NCI-H510A (cell line): ENCODE measurements at places on chromosomes 7 and 10.
A peak's percentile ranks its signal among the peaks of the same experiment; 100 is the strongest.

GRCh38 chr7:100859856-100860255 lies 7.3 kb upstream of the TRIP6 start:
- DNase-seq = no peak

- DNase-seq = no peak
Observed at GRCh38 chr7:80856769-80857168, 62.1 kb downstream of the SEMA3C start.

GRCh38 chr10:118264838-118265470 lies 77.2 kb downstream of the FAM204A start:
- no peak for DNase-seq

DNA sequence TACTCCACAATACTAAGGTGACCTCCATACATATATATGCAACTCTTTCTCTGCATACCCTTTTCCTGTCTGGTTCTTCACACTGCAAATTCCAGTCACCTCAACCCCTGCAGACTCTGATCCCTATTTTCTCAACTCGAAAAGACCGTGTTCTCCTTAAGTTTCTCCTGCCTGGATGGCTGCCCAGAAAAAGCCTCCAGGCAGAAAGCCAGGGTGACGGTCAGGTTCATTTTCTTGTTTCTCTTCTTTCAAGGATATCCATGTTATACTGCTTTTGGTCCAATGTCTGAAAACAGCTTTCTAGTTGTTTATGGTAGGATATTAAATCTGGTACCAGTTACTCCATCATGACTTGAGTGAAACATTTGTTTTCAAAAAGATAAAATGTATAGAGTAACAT lies 267.8 kb upstream of the MYO3A start:
- no peak for DNase-seq

DNA sequence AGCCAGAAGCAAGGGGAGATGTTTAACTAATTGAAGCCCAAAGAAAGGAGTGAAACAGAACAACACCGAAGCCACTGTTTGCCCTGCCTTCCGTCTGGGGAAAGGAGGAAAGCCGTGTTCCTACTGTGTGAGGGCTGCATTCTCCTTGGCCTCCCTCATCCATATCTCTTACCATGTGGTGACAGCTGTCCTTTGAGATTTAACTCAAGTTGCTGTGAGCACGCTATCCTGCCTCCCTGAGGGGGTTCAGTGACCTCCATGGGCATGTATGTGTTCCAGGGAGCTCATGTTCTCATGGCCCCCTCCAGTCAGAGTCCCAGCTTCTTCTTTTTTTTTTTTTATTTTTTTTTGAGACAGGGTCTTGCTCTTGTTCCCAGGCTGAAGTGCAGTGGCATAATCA lies 26.2 kb upstream of the CRHR2 start:
- DNase-seq = no peak

GRCh38 chr7:150450491-150451001 lies at the start of gene GIMAP8:
GIMAP8 (plus strand) TSS chr7:150450630; CDS start chr7:150466699, 16,069 bp downstream.
- no peak for DNase-seq

GRCh38 chr7:131947661-131948060 lies 391.2 kb upstream of the PODXL start:
- DNase-seq = no peak

- DNase-seq = peak; percentile 14
Observed at GRCh38 chr10:73998929-73999691, 1.2 kb downstream of the VCL start.

DNA sequence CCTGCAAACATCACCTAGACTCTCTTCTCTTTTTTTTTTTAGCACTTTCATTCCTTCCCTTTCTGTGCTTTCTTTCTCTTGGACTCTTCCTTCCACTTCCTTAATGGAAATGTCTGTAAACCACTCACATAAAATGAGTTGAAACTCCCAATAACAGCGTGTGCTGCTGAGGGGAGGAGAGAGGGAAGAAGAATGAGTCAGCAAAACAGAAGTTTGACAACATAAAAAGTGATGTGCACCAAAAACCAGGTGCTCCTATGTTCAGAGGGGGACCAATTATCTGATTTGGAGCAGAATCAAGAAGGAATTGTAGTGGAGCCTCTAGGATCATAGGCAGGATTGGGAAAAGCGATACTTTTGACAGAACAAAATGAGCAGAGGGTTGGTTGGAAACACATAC lies 712.1 kb upstream of the IGFBP3 start:
- DNase-seq = no peak

DNA sequence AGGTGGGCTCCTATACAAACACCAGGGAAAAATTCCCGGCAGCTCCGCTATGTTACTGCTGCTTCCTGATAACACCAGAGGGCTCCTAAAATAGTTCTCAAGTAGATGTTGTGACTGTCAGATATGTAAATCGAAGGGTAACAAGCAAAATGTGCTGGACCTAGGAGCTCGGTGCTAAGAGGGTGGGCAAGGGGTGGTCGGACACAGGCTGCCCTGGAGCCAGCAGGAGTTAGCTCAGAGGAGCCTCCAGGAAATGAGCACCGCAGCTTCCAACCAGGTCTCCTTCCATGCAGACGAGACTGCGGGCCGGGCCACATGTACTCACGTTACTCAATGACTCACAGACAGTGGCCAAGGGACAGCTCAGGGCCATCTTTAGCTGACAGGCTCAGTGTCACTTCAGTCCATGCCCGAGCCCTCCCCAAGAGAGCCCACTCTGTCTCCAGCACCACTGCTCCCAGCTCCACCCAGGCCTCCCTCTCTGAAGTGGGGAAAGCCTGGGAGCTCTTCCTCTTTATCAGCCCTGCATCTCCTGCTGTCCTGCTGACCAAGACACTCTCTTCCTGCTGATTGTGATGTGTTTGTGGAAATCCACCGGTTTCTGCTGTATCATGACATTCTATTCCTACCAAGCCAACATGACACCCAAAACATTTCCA lies 37.2 kb upstream of the TMEM273 start:
- no peak for DNase-seq

DNA sequence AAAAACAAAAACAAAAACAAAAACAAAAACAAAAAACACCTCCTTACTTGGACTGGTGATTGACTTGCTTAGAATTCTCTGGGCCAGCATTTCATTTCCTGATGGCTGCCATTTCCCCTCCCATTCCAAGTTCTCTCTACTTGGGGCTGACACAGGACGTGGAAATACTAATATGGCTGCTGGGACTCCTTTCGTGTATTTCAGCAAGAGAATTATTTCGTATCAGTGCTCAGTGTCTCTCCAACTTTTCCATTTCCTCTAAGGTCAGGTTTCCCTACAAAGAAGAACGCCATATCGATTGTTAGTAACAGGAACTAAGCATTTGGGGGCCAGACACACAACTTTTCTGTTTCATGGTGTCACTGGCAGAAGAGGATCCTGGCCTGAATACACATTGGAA lies 22.5 kb upstream of the VAX1 start:
- DNase-seq = no peak

- DNase-seq = no peak
Observed at GRCh38 chr10:75941223-75941801, 509.9 kb downstream of the LRMDA start.

- DNase-seq = no peak
Observed at GRCh38 chr7:110204527-110204926, 886.4 kb upstream of the LRRN3 start.

DNA sequence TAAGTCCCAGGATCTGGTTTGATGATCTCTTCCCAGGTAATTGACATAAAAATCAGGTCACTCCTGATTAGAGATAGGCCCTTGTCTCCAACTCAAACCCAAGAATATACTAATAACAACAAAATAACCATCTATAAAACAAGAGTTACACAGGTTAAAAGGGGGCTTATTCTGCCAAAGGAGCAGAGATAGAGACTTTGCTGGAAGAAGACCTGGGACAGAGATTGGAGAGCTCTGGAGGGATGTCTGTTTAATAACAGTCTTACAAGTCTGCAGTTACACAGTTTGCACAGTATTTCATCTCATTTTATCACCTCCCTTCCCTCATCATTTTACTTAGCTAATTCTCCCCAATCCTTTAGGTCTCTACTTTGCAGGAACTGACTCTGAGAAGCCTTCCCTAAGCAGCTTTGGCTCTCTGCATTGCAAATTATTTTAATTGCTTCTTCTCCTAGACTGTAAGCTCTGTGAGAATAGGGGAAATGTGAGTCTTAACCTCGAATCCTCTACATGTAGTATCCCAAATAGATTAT lies 3.7 kb upstream of the ZNF438 start:
- DNase-seq = no peak

GRCh38 chr7:117112640-117113039 lies 159.3 kb downstream of the ST7 start:
- no peak for DNase-seq

- DNase-seq = no peak
Observed at GRCh38 chr7:93407239-93407638, 167.3 kb downstream of the CALCR start.

- DNase-seq = no peak
Observed at GRCh38 chr7:79430391-79430790, 23.1 kb downstream of the MAGI2 start.

- no peak for DNase-seq
Observed at GRCh38 chr7:157737151-157738065, 400.6 kb downstream of the DNAJB6 start.

- no peak for DNase-seq
Observed at GRCh38 chr7:14900051-14900450, 2.5 kb downstream of the DGKB start.

- DNase-seq = no peak
Observed at GRCh38 chr7:22723637-22724036, 3.4 kb upstream of the IL6 start.

GRCh38 chr7:37196676-37197075 lies 252.0 kb downstream of the ELMO1 start:
- DNase-seq = no peak

DNA sequence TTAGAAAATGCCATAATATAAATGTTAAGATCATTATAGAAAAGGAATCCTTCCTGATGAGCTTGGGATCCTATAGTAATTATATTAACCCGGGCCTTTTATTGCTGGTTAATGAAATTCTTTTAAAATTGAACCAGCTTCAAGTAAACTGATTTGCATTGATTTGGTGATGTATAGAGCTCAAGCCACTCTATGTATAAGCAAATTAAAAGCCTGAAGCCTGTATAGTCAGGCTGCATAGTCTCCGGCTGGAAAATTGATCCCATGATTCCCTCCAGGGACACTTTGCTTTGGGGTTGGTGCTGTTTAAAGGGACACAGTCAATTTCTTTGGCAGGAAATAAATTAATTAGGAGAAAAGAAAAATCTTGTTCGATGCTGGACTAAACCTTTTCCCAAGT lies 199.1 kb downstream of the HERPUD2 start:
- no peak for DNase-seq

DNA sequence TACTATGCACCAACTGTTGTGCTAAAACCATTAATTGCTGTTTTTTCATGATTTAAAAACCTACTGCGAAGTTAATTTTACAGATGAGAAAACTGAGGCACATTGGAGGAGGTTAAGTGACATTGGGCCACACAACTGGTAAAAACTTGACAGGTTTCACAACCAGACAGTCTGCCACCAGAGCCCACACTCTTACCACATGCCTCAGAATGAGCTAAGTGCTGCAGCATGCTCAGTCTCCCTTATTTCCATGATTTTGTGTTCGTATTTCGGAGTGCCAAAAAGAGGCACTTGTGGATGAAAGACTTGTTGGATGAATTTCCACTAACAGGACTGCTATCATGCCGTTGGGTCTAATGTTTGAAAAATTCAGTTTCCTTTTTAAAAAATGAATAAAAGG lies 77.4 kb downstream of the PCLO start:
- no peak for DNase-seq
